Stimulated activated CD4-positive, alpha-beta T cell treated with anti-CD3 and anti-CD28 coated beads, TNF-alpha, amount 100 ng/mL, for 4 hours (primary cell): ENCODE measurements at places on chromosomes 13 and 19.

DNA sequence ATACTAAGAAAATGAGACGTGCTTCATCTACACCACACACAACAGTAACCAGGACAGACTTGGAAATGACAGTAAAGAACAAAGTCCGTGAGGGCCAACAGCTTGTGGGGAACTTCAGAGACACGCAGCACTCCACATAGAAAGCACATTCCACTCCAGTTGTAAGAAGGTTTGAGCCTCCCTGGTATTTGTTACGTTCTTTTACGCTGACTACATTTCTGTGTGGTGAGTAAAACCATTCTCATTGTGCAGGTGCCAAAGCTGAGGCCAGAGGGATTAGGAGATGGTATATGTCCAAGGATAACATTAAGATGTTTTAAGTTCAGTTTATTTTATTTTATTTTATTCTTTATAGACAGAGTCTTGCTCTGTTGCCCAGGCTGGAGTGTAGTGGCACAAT lies 1189.9 kb downstream of the UQCRFS1 start:
- no peak for DNase-seq

DNA sequence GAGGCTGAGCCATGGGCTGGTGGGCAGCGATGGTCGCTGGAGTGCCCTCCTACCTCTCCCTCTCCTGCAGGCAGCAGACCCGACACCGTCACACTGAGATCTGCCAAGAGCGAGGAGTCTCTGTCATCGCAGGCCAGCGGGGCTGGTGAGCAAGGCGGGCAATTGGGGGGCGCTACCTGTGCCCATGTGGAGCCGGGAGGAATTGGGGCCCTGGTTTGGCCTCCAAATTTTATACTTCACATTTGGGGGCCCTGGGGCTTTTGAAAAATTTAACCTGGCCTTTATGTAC lies 9.9 kb downstream of the ARHGAP33 start:
- DNase-seq: no peak

GRCh38 chr19:49681830-49682229 lies 4.8 kb downstream of the PRMT1 start:
- DNase-seq: no peak

GRCh38 chr19:40744554-40745401 lies 5.5 kb downstream of the ACTMAP start:
- DNase-seq: no peak

- no peak for DNase-seq
These were observed 88.1 kb downstream of the TSHZ3 start for GRCh38 chr19:31261019-31261602.

- DNase-seq: no peak
These were observed 18.3 kb downstream of the ATP4B start for GRCh38 chr13:113639616-113640262.

DNA sequence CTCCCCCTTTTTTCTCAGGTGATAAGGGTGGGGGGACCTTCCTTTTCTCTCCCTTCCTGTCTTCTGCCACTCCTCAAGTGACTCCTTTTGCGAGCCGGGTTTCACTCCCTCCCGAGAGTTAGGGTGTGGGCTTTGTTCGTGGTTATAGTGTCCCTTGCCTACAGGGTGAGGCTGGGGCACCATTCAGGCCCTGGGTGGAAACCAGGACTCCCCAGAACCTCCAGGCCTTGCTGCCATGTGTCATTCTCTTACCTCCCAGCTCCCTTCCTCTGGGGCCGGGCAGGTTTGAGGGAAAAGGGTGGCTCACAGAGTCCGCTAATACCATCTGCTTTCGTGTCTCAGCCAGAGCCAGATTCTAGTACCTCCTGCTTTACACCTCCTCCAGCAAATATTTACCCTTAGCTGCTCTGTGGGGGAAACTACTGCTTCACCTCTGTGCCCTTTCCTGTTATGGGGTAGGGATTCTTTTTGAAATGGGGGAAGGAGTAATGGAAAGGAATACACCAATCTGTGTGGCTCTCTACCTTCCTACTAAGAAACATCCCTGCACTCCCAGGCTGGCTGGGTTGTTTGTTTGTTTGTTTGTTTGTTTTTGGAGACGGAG lies 2.8 kb downstream of the ACTN4 start:
- DNase-seq: no peak

DNA sequence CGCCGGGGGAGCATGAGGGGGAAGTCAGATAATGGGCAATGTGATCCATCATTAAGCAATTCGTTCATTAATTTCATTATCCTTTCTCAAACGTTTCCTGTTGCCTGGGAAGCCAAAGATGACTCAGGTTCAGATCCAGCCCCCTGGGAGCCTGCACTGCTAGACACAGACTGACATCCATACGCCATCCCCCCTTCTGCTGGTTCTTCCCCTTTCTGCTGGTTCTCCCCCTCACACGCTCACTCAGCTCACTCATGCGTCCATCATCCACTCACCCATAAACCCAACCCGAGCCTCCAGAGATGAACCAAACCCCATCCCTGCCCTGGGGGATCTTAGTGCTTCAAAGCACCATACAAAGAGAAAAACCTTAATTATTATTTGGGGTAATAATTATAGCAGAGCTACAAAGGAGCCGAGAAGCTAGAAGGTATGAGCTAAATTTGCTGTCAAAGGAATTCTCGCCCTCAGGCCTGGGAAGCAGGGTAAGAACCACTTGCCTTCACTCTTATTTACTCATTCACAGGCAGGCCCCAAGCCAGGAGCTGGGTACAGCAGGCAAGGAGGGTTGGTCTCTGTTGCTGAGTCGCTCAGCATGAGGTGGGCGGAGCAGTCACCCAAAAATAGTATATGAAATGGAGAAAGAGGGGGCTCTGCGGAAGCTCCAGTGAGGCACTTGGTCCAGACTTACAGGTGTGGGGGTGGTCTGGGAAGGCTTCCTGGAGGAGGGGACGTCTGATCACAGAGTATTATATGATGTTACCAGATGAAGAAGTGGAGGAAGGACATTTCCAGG lies 7.0 kb upstream of the ZNF444 start:
- DNase-seq: no peak

DNA sequence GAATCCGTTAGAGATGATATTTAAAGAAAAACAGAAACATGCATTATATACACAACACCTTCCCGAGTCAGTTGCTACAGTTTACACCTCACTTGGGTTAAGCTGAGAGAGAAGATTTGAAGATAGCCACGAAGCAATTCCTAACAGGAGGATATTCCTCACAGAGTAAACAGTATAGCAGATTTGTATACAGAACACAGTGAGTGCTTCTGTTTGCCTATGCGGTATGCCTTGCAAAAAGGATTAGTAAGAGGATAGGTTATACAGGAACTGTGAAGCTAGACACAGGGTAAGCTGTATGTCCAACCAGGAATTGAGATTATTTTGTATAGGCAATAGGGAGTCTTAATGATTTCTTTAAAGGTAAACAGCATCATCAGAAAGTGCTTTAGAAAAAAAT lies 471.8 kb downstream of the LIG4 start:
- DNase-seq: no peak

DNA sequence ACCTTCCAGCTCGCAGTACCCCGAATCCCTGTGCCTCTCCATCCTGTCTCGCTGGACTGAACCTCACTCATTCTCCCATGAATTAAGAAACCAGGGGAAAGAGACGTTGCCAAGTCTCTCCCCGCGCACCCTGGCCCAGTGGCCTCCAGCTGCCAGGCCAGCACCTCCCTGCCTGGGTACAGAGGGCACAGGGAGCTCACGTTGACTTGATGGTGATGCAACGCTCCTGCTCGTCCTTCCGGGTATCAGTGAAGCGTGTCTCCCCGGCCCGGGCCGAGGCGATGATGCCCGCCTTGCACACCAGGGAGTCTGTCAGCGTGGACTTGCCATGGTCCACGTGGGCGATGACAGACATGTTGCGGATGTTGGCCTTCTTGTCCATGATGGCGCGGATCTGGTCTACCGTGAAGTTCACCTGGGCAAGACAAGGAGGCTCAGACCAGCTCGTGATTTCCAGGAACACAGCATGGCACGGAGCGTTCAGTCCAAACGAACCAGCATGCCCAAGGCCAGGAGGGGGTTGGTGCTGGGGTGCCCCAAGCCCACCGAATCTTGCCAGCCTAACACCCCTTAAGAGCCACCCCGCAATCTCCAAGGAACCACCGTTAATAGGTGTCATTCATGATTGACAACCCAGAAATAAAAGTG lies 1.2 kb downstream of the EEF2 start:
- no peak for DNase-seq
